ENCODE measurements at places on chromosomes 2 and 18. TPM values are rescaled to one million over a fixed set of nuclear protein-coding genes. Genes with fewer than 3 reads are reported as not detected.

GRCh38 chr2:45237128-45237527 is 227.9 kb upstream of the SIX2 start:
- no peak for DNase-seq

DNA sequence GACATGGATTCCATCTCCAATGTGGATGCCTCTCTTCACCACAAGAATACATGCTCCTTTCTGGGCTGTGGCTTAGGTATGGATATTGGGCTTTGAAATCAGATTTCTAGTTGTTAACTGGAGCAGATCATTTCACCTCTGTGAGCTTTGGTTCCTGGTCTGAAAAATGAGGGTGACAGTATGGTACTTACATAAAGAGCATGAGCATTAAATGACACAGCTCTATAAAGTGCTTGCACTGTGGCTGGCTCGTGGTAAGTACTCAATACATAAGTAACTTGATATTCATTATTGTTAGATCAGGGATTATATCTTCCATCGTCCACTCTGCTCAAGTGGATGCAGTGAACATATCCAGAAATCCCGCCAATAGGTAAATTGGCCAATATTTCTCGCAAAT is 33.4 kb downstream of the ARHGAP25 start:
- no peak for DNase-seq

DNA sequence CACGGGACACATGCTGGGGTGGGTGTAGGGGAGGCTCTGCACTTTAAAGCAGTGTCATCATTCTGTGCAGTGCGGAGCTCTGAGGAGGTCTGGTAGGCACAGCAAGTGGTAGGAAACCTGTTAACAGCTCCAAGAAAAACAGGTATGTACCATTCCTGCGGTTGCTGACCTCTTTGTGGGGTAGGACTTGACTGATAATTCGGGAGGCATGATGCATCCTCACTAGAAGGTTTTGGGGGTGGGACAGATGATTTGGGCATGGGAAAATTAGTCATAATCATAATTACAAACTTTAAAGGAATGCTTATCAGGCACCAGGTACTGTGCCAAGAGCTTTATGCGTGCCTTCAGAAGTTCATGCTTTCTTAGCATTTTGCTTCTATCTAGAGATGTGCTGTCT is 9.7 kb downstream of the DOK1 start:
- DNase-seq, result no peak

DNA sequence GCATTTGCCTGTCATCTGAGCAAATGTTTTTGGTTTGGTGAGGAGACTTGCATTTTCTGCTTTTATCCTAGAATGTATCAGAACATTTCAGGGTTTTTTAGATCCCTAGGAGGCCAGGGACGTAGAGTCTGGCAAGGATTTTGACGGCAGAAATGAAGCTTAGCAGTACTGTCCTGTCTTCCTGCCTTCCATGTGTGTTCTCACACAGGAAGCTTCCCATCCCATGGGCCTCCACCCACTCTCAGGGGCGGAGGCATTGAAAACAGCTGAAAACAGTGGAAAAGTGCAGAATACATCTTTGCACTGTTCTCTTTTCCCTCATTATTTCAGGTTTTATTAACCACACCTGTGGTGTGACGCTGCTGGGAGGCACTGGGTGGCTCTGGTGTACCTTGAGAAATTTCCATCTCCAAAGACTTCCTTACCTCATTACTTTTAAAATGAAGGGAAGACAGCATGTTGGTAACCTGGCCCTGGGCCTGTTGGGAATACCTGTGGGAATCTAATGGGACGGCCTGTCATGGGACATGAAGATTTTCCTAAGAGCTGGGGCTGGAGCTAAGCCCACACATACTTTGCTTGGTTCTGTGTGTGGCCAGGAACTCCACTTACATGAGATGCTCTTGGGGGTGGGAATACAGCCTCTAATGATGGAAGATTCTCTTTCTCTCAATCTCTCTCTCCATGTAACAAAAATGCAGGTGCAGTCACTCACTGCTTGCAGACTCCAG is 20.5 kb downstream of the PCARE start:
- no peak for DNase-seq

PIEZO2 gene
- total RNA-seq, result 0.11 TPM

DNA sequence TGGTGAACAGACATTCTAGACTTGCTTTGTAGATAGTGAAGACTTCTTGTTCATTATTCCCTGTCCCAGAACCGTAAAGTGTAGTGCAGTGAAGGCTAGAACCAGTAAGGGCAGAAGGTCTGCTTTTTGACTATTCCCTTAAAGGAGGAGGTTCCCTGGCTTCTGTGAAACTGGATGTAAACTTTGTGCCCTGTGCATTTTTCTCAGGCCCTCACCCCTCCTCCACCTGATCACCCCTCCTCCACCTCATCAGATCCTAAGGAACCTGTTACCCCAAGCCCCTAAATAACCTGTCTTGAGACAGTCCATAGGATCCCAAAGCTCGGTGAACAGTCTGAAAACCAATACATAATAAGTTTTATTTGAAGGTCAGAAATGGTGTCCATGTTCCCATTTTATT is 33.7 kb downstream of the SFT2D3 start:
- no peak for DNase-seq

REG1A gene
- total RNA-seq, result 1.8 TPM

DNA sequence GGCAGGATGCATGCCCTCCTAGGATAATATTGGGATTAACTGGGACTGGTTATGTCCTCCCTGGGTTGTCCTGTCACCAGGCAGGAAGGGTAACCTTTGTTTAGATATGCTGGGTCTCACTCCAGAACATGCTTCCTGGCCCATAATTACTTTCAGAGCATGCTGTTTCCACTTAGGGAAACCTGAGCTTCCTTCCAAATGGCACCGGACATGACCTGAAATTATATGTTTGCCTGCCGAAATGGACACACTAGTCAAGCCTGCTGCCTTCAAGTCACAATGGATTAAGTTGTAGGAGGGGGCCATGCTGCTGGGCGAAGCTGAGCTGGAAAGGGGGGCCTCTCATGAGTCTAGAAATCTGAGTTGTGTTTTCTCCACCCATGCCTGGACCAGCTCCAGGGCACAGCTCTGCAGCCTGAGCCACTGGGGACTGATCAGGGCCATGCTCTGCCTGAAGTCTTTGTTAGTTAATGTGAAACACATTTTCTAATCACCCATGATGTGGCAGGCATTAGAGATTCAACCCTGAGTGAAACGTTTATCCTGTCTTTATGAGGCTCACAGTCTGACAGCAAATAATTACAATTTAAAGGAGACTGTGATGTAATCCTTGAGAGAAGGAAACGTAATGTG is 273.3 kb downstream of the TNS1 start:
- DNase-seq, result peak; percentile 46

FAM124B gene
- 1.3 TPM for total RNA-seq

GRCh38 chr2:169258045-169258601 is 104.2 kb downstream of the LRP2 start:
- DNase-seq, result no peak

DNA sequence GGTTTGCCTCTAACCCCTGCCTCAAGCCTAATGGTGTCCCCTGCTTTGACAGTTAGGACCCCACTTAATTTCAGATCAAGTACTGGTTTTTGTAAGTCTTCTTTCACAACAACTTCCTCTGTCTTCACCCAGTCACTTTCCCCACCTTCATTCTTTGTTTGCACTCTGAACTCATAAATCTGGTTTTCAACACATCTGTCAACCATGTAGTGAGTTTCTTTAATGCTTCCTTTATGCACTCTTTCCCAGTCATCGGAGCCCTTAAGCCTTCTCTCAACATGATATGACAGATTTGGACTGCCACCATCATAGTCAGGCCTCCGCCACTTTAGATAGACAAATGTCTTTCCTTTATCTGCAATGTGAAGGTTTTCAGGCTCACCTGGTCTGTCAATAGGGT is 109.1 kb downstream of the PLEKHA3 start:
- DNase-seq, result no peak

GRCh38 chr2:226702376-226702775 is 97.2 kb downstream of the IRS1 start:
- no peak for DNase-seq

GRCh38 chr2:8996006-8996405 is 7.5 kb downstream of the MBOAT2 start:
- no peak for DNase-seq

- no peak for DNase-seq
Measured at GRCh38 chr2:161990741-161991140, 83.3 kb downstream of the DPP4 start.

DNA sequence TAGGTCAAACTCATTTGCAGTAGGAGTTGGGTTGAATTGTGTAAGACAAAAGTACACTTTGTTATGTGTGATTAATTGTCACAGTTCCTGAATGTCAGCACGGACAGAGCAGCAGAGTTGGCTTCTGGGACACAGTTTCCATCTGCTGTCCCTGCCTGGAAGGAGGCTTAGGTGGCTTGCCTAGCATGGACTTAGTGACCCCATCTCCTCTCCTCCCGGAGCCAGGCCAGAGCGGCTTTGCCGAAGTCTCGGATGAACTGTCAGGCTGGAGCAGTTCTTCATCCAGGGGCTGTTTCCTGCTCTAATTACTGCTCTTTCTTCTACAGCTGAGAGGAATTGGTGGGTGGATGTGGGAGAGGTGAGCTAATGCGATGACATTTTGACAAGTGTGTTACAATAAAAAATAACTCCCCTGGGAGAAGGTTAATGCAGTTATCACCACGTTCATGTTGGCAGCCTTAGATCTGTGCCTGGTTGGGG is 102.0 kb downstream of the SH3RF3 start:
- DNase-seq, result no peak

DNA sequence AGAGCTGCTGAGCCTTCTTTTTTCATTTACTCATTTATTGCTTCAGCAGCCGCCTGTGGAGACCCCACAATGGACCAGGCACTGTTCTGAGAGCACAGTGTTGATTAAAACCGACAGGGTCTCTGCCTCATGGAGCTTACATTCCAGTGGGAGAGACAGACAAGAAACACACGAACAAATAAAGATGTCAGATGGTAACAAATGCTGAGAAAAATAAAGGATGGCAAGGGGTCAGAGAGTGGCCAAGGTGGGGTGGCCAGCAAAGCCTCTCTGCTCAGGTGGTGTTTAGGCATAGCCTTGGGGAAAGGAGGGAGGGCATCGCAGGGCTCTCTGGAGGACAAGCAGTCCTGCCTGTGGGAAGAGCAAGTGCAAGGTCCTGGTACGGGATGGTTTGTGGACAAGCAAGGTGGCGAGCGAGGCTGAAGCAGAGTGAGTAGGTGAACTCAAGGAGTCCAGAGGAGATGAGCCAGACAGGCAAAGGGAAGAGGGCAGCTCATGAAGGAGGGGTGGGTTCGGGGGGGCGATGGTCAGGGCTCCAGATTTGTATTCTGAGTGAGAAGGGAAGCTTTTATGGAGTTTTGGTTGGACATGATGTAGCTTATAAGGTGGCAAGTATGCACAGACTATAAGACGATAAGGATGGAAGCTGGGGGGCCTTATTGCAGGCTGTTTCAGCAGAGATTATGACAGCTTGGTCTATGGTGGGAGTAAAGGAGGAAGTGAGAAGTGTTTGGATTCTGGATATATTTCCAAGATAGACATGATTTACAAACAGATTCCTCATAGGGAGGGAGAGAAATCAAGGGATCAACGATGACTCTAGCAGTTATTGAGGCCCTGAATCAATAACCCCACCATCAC is 8.8 kb upstream of the ITGB6 start:
- no peak for DNase-seq

- DNase-seq, result no peak
Measured at GRCh38 chr2:99802734-99803133, 312.9 kb upstream of the REV1 start.

- no peak for DNase-seq
Measured at GRCh38 chr2:147572622-147573021, 272.2 kb upstream of the ACVR2A start.

DNA sequence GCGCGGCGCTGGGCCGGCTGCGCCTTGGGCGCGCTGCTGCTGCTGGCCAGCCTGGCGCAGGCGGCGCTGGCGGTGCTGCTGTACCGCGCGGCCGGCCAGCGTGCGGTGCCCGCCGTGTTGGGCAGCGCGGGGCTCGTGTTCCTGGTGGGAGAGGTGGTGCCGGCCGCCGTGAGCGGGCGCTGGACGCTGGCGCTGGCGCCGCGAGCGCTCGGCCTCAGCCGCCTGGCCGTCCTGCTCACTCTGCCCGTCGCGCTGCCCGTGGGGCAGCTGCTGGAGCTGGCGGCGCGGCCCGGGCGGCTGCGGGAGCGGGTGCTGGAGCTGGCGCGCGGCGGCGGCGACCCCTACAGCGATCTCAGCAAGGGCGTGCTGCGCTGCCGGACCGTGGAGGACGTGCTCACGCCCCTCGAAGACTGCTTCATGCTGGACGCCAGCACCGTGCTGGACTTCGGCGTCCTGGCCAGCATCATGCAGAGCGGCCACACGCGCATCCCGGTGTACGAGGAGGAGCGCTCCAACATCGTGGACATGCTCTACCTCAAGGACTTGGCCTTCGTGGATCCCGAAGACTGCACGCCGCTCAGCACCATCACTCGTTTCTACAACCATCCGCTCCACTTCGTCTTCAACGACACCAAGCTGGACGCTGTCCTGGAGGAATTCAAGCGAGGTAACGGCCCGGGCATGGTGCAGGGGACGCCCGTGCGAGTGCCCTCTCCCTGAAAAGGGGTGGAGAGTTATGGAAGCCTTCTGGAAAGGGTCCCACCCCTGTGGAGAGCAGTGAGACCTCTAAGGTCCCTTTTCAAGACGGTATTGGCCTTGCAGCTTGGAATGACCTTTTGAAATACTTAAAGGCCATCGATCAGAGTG is 1.0 kb downstream of the CNNM3 start:
- DNase-seq, result no peak

GRCh38 chr2:21330786-21331391 is 207.1 kb downstream of the TDRD15 start:
- DNase-seq, result no peak

ERICH2 gene
- total RNA-seq, result 0.83 TPM

DNA sequence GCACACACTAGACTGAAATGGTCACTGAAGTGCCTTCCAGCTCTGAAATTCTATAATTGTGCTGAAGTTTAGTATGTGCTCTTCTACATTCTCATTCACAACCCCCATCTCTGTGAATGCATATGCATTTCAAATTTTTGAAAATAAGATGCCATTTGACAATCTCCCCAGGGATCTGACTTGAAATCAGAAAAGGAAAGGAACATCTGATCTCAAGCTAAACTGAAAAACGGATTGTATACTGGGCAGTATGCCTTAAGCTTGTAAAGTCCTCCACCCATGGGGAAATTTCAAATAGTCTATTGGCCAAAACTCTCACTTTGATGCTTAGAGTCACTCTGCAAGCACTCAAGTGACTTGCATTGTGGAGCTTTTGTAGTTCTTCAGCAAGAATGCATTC is 22.9 kb downstream of the FAP start:
- no peak for DNase-seq

- no peak for DNase-seq
Measured at GRCh38 chr2:232085826-232086425, 124.4 kb downstream of the DIS3L2 start.

GRCh38 chr2:236724200-236724599 is 154.6 kb downstream of the ACKR3 start:
- no peak for DNase-seq

DNA sequence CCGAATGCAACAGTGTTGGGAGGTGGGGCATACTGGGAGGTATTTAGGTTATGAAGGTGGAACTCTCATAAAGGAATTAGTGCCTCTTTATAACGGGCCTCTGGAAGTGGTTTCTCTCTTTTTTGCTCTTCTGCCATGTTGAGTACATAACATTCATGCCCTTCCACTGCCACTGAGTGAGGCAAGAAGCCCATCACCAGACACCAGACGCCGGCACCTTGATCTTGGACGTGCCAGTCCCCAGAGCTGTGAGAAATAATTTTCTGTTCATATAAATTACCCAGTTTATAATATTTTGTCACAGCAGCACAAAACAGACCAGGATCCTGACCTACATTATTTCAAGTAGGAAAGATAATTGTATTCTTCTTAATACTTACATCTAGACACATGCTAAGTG is 320.2 kb downstream of the NRXN1 start:
- DNase-seq, result no peak
